Left kidney (tissue), 8 donors: ENCODE measurements at places on chromosomes 7 and 10. TPM values are rescaled to one million over a fixed set of nuclear protein-coding genes. Genes with fewer than 3 reads are reported as not detected.

- no peak for DNase-seq
Observed at GRCh38 chr7:93232673-93233018, 480 bp downstream of the VPS50 start.

DNA sequence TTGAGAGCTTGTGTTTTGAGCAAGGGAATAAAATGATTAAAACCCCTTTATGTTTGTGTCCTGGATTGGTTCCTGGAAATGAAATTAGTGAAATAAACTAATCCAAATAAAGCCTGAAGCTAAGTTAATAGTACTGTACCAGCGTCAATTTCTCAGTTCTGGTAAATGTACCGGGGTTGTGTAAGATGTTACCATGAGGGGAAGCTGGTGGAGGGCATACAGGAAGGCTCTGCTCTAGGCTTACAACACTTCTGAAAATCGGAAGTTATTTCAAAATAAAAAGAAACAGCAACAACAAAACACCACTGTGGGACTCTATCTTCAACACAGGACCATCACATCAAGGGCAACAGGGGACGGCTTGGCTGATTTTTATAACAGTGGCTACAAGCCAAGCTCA, 257.0 kb downstream of the CREB5 start:
- DNase-seq, result no peak

- no peak for DNase-seq
Observed at GRCh38 chr10:14180911-14181566, 149.7 kb downstream of the FRMD4A start.

- DNase-seq, result no peak
Observed at GRCh38 chr7:81150951-81151361, 232.1 kb upstream of the SEMA3C start.

DNA sequence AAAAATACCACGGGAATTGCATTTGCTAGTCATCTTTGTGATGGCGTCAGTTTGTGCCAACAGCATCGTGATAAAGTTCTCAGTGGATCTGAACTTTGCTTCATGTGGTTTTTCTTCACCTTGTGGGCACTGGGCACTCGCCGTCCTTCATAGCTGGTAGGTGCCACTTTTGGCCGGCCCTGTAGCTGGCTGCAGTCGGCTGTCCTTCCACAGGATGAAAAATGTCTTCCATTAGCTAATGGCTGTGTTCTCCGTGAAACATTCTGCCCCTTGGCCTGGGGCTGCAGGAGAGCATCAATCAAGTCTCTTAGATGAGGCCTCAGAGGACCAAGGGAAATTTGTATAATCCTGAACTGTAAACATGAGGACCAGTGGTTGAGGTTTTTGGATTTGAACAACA, 145.3 kb downstream of the DYNC1I1 start:
- DNase-seq, result no peak

- DNase-seq, result no peak
Observed at GRCh38 chr10:70662362-70663220, 9.7 kb upstream of the ADAMTS14 start.

- no peak for DNase-seq
Observed at GRCh38 chr10:28575852-28576251, 42.9 kb downstream of the WAC start.

GRCh38 chr7:54969208-54969967, 49.4 kb upstream of the EGFR start:
- no peak for DNase-seq

GRCh38 chr7:44394112-44394447, 68.7 kb upstream of the CAMK2B start:
- DNase-seq, result no peak

GRCh38 chr10:88045656-88046415, 182.4 kb downstream of the PTEN start:
- DNase-seq, result no peak

VWC2 gene
- 1.1 TPM for polyA plus RNA-seq

PANK1 gene
- 48.2 TPM for polyA plus RNA-seq

AVPI1 gene
- 4.0 TPM for polyA plus RNA-seq

GPR26 gene
- polyA plus RNA-seq, result 0.07 TPM

STYXL1 gene
- 47.5 TPM for polyA plus RNA-seq

OR6B1 gene
- polyA plus RNA-seq, result not detected

FAM25C gene
- polyA plus RNA-seq, result not detected
